GM12891 (cell line): ENCODE measurements at places on chromosomes 5 and 9.

DNA sequence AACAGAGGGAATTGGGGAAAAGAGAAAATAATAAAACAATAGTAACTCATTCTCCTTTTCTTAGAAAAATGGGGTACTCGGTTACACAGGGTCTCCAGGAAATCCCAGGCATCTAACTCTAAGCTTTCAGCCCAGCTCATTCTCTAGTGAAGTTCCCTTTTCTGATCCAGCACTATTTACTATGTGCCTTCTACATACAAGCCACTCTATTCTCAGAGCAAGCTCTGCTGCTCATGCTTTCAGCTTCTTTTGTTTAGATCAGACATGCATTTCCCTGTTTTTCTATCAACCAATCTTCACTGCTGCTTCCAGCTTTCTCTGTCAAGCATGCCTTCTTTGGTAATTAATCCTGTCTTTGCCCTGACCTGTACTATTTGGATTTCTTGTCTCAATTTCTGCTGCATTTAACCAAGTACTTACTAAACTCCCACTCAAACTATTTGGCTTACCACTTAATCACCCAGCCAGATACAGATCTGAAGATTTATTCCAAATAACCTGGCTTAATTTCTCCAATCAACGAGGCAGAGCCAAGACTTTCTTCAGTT lies 25.3 kb downstream of the OSMR start:
- DNase-seq: no peak

GRCh38 chr5:76526950-76527583 lies 96.1 kb downstream of the F2RL2 start:
- no peak for DNase-seq

DNA sequence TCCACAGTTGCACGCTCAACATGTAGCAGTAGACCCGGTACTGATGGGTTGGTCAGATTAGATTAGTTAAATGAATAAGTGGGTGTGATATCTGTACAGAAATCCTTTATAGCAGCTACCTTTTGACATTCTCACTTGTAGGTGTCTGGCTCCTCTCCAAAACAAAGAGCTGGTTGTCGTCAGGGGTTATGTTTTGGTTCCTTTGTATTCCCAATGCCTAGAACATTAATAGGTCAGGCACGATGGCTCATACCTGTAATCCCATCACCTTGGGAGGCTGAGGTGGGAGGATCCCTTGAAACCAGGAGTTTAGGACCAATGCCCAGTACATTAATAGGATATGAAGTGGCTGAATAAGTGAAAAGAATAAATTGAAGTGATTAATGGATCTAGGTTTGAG lies 182.1 kb downstream of the SNCAIP start:
- DNase-seq: no peak

DNA sequence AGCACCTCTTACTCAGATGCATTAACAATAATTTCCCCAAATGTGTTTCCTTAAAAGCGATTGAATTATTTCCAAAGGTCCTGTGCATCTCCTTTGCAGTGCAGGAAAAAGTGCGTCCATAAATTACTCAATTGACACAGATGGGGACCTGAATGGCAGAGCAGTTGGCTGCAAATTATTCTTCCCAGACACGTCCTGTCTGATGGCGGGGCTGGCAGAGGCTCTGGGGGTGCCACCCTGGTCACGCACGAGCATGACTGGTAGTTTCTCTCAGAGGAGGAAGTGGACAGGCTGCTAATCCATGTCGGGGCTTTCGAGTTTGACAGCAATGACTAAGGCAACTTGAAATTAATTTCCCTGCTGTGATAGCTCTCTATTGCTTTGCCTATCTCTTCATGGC lies 264.8 kb upstream of the BRINP1 start:
- no peak for DNase-seq

DNA sequence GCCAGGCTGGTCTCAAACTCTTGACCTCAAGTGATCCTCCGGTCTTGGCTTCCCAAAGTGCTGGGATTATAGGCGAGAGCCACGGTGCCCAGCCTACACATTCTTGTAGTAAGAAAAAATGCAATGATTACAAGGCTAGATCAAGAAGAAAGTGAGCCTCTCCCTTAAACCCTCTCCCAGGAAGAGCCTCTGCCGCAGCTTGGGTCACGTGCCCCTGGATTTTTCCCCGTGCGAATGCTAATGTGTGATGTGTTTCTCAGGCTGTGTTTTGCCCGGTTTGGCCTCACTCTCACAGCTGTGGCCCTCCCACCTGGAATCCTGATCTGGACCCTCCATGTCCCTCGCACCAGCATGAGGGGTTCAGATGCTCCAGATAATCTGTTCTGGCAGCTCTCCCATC lies 6.9 kb downstream of the PLPP7 start:
- no peak for DNase-seq

DNA sequence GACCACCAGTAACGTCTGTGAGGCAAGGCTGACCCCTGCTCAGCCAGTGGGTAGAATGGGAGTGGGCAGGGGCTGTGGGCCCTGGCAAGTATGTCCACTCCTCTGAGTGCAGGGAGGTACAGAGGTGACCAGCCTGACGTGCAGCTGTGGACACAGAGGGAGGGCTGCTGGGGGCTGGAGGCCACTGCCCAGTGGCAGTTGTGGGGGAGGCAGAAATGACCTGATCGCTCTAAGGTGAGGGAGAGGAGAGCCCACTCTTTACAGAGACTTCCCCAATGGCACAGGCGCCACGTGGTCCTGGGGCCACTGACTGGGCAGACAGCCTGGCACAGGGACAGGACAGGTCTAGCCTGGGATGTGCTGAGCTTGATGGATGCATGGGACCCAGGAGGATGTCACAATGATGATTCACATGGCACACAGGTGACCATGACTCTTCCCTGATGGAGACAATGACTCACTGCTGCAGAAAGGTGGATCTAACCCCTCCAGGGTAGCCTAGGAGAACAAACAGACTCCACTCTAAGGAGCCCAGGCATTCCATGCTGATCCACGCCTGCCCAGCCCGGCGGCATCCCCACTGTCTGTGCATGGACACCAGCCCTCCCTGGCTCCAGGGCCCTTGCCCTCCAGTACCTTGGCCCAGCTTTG lies 7.7 kb downstream of the LPCAT1 start:
- no peak for DNase-seq

- DNase-seq: no peak
Measured at GRCh38 chr5:170220191-170220590, 12.6 kb upstream of the C5orf58 start.

GRCh38 chr5:178560911-178561310 lies 29.3 kb downstream of the COL23A1 start:
- no peak for DNase-seq

DNA sequence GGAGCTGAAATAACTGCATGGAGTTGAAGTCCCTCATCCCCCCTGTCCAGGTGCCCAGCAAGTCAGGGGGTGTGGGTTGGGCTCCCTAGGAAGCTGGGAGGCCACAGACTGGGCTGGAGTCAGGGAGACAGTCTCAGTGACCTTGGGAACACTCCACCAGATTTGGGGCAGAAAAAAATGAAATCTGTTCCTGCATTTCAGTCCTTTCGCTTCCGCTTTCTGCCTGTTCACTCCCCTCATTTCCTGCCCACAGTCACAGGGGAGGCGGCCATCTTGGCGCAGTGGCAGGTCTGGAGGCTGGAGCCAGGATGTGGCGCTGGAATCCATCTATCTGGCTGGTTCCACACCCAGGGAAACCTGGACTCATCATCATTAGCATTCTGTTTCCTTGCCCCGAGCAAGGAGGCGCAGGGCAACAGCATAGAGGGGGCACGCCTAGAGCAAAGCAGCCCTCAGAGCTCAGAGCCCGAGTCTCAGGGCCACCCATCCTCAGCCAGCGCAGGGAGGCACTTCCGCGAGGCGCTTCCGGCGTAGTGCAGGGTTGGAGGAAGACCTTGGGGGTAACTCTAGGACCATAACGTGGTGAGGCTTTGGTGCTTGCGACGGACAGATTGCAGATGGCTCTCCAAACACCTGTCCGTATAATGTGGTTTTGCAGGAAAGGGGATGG lies 86.2 kb upstream of the HSPA9 start:
- peak; percentile 36 for DNase-seq
